ENCODE measurements at places on chromosomes 6 and 20.

DNA sequence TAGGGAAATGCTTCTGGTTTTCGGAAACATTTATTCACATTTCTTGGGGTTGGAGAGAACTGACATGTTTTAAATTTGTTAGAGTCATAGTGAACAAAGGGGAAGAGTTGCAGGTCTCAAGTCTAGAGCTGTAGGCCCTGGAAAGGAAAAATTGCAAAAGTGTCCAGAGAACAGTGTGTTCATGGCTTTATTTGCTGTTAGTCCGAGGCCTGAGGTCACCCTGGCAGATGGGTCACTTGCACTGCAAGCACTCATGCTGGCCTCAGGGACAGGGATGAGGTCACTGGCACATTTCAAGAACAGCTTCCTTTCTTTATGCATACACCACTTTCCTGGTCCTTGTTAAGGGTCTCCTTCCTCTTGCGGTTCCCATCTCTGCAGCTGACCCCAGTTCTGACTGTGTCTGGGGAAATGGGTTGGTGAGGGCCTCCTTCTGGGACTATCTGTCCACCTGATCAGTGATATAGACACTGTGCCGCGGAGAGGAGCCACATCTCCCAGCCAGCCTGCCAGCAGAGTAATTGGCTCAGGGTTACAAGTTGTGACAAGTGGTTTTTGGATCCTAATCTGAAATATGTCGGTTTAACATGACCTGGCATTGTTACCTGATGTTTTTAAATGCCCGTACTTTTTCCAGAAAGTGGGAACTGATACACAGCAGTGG lies 194.0 kb downstream of the EYA4 start:
- DNase-seq: no peak

- no peak for DNase-seq
These were observed 5.2 kb upstream of the SLCO4A1 start for GRCh38 chr20:62637110-62637509.

GRCh38 chr6:22621028-22621427 lies 51.7 kb downstream of the HDGFL1 start:
- no peak for DNase-seq

- DNase-seq: no peak
These were observed 9.6 kb upstream of the MANBAL start for GRCh38 chr20:37279820-37280219.

DNA sequence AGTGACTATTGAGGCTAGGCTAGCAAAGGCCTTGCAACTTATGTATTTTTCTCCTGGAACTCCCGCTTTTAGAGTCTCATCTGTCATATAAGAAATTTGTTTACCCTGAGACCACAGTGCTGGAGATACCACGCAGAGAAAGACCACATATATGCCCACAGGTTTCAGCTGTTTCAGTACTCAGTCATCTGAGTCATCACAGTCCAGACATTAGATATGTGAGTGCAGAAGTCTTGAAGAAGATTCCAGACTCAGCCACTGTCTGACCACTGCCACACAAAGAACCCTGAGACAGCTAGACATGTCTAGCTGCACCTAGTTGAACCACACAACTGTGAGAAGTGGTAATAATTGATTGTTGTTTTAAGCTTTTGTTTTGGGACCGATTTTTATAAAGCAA lies 648.3 kb downstream of the EPM2A start:
- no peak for DNase-seq

GRCh38 chr20:46127396-46128010 lies 9.4 kb downstream of the CD40 start:
- no peak for DNase-seq

GRCh38 chr6:56815436-56815835 lies 139.5 kb upstream of the BEND6 start:
- no peak for DNase-seq

DNA sequence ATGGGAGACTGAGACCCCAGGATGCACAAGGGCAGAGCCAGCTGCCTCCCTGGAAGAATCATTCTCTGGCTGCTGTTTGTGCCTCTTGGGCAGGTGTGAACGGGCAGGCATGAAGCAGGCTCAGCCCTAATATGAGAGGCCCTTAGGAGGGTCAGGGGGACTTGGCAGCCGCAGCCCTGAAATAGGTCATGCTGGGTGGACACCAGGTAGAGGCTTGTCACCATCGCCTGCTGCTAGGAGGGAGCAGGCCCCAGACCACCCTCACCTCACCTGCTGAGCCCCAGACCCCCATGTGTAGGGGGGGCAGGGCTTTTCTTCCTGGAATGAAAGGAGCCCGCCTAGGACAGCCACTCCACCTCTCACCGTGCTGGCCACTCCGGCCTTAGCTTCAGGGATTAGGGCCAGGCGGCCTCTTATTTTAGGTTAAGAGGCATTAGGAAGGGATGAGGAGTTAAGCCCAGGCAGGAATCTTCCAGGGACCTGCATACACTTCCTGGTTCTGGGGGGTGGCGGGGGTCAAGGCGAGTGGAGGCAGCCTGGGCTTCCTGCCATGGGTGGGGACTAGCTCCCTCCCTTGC lies 92.4 kb downstream of the ASXL1 start:
- DNase-seq: no peak

DNA sequence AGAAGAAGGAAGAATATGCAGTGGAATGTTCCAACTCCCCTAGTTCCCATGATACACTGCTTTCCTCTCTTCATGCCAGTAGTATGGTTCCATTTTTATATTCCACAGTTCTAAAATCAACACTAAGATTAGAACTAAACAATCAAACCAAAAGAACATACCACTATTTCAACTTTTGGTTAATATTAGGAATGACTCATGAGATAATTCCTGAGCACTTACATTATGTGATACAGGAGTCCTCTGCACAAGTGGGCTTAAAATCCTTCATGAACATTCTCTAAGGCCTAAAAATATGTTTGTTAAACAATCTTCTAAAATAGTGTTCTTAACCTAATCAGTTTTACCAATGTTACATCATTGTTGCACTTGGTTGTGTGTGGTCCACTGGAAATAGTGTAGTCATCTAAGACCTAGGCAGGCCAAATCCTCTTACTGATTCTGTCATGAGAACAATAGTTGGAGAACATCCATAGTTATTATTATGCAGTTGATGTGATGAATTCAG lies 30.3 kb upstream of the RCAN2 start:
- no peak for DNase-seq

DNA sequence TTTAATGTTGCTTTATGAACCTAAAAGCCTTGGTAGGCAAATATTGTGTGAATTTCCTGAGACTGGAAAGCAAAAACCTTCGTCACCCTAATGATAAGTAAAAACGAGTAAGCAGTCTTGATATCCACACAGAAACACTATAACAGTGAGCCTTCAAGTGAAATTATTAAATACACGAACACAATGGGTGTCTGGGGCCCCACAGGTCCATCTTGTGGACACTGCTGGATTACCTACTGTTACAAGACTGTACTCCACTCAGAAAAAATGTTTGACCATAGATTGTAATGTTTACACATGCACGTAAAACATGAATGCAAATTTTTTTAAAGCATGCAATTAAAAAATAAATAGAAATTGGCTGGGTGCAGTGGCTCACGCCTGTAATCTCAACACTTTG lies 466.9 kb downstream of the CD83 start:
- no peak for DNase-seq

Data from occipital lobe (tissue), 3 donors.